Activated T-cell treated with anti-CD3 and anti-CD28 coated beads, Interleukin-2, amount 50 U/mL, for 72 hours (primary cell): ENCODE measurements at places on chromosomes 1 and 21. TPM values are rescaled to one million over a fixed set of nuclear protein-coding genes. Genes with fewer than 3 reads are reported as not detected.

Gene TIMM17A
- 40.1 TPM for total RNA-seq

- no peak for DNase-seq
Observed at GRCh38 chr1:193417403-193417802, 231.0 kb upstream of the B3GALT2 start.

Gene OR2T2
- total RNA-seq = not detected

Gene TNFSF4
- 2.0 TPM for total RNA-seq

Gene KRTAP21-2
- total RNA-seq = not detected

GRCh38 chr1:27176323-27176722 is 21.4 kb upstream of the SLC9A1 start:
- no peak for DNase-seq
